Hippocampal formation (tissue), 2 donors: ENCODE measurements at places on chromosomes 11 and 22.
A peak's percentile ranks its signal among the peaks of the same experiment; 100 is the strongest.

DNA sequence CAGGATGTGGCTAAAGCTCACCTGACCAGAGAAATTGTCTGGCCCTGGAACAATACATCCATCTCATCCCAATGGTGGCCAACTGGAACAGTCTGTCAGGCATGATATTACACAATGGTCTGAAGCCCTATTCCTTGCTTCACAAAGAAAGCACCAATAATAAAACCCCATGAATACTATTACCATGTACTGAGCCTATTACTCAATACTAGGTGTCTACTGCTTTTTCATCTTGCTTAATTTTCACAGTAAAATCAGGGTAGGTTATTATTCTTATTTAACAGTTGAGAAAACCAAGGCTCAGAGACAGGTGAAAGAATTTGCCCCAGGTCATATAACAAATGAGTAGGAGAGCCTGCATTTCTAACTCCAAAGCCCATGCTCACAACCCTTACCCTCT is 68.9 kb upstream of the CAPRIN1 start:
- DNase-seq = no peak

DNA sequence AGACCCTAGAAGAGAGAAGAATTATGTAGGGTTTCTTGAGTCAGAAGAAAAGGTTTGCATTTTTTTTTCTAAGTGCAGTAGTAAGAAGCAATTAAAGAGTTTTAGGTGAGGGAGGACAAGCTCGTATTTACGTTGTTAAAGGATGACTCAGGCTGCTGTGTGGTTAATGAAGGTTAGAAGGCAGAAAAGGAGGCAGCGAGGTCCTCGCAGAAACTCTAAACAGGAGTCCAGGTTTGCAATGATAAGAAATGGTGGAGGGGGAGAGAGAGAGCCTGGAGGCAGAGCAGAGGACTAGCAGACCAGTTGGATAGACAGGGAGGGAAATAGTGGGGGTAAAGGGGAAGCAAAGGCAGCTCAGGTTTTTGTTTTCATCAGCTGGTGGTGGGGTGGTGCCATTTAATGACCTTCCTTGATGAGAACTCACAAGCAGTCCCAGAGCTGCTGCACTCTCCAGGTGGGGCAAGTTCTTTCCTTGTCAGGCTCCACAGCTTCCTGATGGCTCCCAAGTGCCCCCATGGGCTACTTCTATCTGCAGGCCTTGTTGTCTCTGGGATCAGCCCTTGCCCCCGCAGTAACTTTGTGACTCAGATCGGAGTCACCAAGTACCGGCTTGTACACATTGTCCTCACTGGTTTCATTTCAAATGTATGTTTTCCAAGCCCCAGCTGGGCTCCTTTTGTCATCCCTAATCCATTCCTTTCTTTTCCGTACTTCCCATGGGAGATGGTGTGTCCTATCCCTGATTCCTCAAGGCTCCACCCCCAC is 8.3 kb upstream of the INSC start:
- DNase-seq = no peak

DNA sequence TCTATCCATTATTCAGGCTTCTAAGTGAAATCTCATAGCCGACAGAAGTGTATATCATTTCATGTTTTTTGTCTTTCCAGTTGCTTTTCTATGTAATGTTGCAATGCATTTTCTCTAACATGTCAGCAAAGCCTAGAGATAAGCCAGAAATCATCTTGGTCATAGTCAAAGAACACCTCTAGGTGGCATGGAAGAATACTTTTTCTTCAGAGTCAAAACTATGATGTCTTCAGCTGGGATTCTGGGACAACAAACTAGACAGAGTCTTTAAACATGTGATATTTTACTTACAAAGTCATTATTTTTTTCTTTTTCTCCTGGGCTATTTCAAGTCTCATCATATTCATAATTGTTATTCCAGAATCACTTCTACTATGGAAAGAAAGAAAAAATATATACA is 4.4 kb downstream of the GAS2 start:
- no peak for DNase-seq

DNA sequence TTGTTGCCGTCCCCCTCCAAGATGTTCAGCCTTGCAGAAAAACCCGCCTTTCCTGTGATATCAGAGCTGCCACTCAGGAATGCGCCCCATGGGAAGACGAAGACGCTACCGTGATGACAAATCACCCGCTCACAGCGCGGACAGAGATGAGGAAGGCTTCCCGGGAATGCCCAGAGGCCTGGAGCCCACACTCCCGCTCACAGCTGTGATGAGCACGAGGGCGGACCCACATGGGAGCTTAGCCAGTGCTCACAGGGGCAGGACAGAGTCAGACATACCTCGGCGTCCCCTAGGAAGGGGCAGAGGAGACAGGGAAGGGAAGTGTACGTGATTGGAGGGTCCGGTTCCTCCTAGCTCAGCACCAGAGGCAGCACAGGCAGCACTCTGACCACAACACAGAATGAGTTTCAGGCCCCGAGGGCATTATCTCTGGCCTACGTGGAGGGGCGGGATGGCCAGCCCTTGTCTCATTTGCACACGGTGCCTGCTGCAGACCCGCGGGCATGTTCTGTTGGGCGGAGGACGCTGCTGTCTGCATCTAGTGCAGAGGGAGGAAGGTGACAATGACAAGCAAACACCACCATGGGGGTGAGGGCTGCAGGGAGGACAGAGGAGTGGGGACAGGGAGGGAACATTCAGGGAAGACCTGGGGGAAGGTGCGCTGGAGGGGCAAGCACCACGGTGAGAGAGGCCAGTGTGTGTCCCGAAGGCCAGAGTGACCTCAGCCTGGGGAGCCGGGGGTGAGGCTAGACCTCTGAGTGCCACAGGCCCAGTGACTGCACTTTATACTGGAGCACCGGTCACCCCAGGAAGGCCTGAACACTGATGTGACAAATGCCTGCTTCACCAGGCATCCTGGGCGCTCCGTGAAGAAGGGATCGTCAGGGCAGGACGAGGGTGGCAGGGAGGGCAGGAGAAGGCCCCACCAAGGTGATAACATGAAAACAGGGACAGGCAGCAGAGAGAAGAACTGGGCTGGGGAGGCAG is 79.6 kb downstream of the CELSR1 start:
- DNase-seq = no peak

GRCh38 chr22:48238284-48238915 is 1476.0 kb downstream of the TBC1D22A start:
- DNase-seq = no peak

- DNase-seq = peak; percentile 93
Measured at GRCh38 chr11:9231848-9232177, 33.3 kb downstream of the DENND5A start.

DNA sequence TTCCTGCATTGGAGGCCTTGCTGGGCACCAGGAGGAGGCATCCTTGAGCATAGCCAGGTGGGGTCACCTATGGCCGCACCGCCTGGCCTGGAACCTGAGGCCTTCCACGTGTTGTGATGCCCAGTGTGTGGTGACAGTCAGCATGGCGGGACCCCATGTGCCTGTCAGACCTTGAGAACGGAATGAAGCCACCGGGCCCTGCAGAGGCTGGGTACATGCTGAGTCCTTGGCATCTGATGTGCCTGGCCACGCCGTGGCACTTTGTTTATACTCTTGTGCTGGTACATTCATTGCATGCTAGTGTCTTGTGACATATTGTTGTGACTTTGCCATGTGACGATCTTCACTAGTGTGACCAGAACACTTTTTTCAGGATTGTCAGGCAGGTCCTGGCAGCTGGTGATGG is 8.5 kb upstream of the MYO7A start:
- no peak for DNase-seq

DNA sequence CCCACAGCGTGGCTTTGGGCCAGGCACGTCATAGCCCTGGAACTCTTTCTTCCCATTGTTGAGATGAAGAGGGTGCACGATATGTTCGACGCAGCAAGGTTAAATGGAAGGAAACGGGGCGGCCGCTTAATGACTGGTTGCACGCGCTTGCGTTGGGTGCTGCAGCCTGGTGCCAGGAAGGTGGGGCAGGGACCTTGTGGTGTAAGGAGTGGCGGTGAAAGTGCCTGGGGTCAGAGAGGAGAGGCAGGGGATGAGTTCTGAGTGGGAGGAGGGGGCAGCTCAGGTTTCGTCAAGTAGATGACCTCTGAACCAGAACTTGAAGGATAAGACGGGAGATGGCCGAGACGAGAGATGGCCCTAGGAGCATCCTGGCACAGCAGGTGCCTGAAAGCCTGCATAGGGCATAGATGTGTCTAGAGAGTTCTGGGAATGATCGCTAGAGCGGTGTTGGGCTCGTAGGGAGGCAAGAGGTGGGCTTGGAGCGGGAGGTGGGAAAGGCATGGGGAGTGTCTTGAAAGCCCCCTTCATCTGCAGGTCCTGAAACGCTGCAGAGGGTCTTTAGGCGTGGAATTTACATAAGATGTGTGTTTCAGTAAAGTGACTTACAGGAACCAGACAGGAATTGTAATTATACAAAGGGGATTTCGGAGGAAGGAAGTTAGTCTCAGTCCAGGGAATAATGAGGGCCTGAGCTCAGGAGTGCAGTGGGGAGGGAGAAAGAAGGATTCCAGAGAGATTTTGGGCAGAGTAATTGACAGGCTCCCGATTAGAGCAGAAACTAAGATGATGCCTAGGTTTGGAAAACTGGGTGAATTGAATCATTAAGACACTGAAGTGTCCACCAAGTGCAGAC is 43.2 kb upstream of the CLDN5 start:
- DNase-seq = no peak

GRCh38 chr22:19022755-19023154 is 86.7 kb upstream of the PRODH start:
- DNase-seq = no peak

DNA sequence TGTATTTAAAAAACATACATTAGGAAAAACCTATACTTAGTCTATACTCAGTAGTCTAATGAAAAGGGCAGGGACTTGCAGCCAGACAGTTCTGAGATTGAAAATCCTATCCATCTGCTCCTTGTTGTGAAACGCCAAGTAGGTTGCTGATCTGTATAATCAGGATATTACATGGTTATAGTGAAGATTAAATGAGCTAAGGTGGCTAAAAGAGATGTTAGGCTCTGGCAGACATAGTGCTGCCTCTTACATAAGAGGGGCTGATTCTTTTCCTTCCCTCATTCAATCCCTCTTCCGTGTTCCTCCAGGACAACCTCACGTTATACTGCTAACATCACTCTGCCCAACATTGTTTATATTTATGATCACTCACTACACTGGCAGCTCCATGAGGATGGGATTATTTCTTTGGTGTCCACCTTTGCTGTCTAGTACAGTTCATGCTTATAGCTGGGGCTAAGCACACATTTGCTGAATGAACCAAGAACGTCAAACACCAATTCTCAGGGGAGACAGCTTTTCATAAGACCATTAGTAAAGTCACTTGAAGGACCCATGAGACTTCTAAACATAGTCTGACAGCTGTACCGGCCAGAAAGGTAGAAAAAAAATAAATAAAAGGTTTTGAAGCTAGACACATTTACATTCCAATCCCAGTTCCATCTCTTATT is 46.3 kb downstream of the GAB2 start:
- no peak for DNase-seq

- peak; percentile 4 for DNase-seq
Measured at GRCh38 chr11:41189701-41190436, 269.6 kb downstream of the LRRC4C start.

GRCh38 chr11:2432171-2432621 is 12.1 kb downstream of the TRPM5 start:
- DNase-seq = no peak

DNA sequence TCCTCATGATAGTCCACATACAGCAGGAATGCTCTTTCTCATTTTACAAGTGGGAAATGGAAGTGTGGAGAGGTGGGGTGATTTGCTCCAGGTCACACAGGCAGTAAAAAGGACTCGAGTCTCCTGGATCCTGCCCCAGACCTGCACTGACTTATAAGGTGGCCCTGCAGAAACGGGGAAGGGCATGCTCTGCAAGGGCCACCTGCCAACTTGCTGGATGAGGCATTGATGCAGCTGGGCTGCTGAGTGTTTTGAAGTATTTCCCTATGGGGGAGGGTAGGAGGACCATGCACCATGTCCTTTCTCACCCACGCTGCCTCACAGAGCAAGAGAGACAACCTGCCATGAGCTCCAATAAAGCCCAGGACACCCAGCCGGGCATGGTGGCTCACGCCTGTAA is 36.9 kb downstream of the OR6Q1 start:
- DNase-seq = no peak

- DNase-seq = no peak
Measured at GRCh38 chr22:44206330-44206645, 25.6 kb downstream of the PARVG start.

DNA sequence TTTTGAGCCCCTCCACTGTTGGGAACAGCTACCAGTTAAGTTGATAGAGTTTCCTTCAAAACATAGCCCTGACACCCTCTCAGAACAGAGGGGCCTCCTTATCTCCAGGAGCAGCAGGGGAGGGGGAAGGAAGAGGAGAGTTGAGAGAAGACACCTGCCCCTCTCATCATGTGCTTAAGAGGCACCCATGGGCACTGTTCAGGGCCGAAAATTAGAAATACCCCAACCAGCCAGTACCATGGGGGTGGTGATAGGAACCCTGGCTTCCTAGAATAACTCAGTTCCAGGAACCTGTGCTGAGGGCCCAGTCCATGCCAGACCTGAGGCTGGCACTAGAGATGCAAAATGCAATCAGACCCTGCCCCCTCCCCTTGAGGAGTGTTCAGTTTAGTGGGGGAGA is 9.3 kb upstream of the GDPD5 start:
- no peak for DNase-seq

DNA sequence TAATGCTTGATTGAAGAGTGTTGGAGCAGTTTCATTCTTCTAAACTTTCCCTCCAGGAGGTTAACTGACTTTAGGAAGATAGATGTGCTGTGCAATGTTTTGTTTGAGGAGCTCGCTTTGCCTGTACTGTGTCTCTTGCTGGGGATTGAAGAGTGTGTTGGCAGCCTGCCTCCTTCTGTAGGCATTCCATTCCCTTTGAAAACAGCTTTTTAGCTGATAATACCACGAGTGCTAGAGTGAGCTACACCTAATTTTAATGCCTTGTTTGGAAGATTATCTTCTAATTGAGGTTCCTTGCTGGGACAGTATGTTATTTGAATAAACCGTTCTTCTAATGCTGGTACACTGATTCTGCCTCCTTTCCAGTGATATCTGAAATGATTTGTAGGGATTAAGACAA is 7.2 kb downstream of the DDX10 start:
- DNase-seq = no peak

DNA sequence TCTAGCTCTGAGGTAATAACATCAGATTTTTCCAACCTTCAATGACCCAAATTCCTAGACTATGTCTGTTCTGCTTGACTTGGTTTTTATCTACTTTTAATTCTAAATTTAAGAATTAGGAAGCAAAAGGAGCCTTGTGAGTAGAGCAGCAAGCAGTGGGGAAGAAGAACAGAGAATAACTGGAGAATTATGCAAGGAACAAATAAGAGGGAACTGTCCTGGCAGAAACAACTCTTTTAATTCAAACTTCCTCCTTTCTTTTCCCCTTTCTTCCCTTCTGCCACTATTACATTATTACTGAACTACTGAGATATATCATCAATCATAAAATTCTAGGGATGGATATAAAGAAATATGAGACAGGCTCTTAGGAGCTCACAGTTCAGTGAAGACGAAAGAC is 276.1 kb downstream of the SBF2 start:
- DNase-seq = no peak

DNA sequence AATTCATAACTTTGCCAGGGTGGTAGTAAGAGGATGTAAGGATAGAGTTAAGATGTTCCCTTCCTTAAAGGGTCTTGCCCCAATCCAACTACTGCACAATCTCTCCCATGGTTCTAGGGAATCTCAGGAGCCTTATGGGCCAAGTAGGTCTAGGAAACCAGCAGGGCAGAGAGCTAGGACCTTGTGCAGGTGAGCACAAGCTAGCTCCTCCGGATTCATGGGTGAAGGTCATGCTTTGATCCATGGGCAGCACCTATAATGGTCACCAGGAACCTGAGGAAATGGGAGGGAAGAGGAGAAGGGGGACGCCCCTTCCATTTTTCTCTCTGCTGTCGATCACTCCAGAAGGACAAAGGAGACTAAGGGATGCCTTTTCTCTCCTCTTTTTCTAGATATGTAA is 16.8 kb downstream of the KCNJ11 start:
- no peak for DNase-seq
